ENCODE measurements at places on chromosomes 4 and X.

DNA sequence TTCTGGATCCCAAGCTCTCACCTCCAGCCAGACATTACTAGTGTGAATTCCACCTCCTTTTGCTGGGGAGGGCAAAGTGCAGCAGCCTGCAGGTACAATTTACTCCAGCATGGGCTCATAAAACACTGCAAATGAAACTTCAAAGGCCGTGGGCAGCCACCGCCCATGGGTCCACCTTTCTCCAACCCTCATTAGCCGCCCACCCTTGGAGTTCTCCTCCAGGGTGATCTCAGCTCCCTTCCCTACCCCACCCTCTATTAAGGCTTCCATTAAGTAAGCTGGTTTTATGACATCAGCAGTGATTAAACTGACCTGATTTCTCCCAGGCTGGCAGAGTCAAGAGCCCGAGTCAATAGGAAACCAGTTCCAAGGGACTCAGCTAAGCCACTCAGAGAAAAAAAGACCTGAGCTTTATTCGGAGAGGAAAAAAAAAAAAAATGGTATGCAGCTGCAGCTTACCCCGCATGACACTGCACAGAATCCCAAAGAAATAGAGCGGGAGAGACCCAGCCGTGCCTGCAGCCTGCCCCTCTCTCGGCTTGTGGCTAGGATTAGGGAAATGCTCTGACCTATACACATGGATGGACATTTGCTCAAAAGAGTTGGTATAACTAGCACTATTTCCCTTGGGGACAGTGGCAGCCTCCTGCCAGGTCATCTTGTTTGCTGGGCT lies 319.6 kb downstream of the PTTG2 start:
- DNase-seq = no peak

DNA sequence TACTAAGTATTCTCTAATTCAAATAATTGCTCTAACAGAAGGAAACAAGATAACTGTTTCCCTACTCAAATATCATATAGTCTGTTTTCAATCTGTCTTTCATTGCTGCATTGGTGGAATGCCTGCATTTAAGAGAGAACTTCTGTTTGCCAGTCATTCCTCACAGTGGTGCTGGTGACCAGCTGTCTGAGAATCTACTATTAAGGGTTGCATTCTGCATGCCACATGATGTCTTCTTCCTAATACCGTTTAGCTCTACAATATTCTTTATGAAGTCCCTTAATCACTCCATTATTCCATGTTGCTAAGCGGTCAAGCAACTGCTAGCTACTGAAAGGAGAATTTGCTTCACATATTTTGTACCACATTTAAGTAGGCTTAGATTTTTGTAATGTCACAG lies 167.1 kb upstream of the CENPE start:
- peak; percentile 8 for DNase-seq

GRCh38 chrX:105636667-105637066 lies 185.7 kb upstream of the NRK start:
- no peak for DNase-seq

DNA sequence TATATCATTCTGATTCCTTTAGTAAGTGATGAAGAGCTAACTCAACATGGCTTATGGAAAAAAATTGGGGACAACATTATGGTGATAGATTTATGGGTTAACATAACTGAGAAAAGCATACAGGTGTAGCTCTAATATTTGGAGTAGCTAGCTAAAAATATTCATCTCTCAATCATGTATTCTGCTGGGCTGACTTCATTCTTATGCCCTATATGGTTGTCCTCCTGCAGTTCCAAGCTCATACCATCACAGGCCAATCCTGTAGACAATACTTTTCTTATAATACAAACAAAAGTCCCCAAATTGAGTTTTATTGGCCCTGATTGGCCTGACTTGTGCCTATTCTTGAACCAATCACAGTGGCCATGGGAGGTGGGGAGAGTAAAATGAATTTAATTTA lies 6.7 kb upstream of the FAM241A start:
- no peak for DNase-seq

GRCh38 chr4:169604131-169604900 lies 8.1 kb downstream of the NEK1 start:
- no peak for DNase-seq

GRCh38 chr4:157832596-157832995 lies 340.2 kb downstream of the GASK1B start:
- no peak for DNase-seq

DNA sequence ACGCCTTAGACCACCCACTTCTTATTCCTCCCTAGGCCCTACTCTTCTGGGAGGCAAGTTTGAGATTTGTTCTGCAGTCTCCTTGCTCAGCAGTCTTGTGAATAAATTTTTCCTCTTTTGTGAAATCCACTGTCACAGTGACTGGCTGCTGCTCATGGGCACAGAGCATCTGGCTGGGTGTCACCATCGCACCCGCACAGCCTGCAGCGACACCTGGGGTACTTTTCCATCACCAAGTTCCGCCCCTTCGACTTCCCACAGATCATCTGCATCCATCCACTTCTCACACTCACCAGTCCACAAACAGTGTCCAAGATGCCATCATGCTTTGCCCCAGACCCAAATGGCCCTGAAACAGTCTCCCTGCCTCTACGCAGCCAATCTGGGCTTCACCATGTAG lies 36.4 kb upstream of the AFAP1 start:
- DNase-seq = peak; percentile 35

- DNase-seq = no peak
Measured at GRCh38 chr4:142331646-142332045, 514.5 kb downstream of the INPP4B start.

- DNase-seq = no peak
Measured at GRCh38 chr4:6298035-6298434, 28.4 kb downstream of the WFS1 start.

GRCh38 chr4:75630937-75631329 lies 605 bp upstream of the CDKL2 start:
- DNase-seq = peak; percentile 31

GRCh38 chrX:115889121-115889890 lies 281.2 kb upstream of the AGTR2 start:
- no peak for DNase-seq

- no peak for DNase-seq
Measured at GRCh38 chr4:90960433-90960832, 833.2 kb downstream of the CCSER1 start.

GRCh38 chr4:121192480-121192879 lies 28.4 kb upstream of the TNIP3 start:
- peak; percentile 46 for DNase-seq

- DNase-seq = no peak
Measured at GRCh38 chr4:3416821-3417221, 24.9 kb upstream of the HGFAC start.

- no peak for DNase-seq
Measured at GRCh38 chr4:134320048-134320447, 118.5 kb upstream of the PABPC4L start.

DNA sequence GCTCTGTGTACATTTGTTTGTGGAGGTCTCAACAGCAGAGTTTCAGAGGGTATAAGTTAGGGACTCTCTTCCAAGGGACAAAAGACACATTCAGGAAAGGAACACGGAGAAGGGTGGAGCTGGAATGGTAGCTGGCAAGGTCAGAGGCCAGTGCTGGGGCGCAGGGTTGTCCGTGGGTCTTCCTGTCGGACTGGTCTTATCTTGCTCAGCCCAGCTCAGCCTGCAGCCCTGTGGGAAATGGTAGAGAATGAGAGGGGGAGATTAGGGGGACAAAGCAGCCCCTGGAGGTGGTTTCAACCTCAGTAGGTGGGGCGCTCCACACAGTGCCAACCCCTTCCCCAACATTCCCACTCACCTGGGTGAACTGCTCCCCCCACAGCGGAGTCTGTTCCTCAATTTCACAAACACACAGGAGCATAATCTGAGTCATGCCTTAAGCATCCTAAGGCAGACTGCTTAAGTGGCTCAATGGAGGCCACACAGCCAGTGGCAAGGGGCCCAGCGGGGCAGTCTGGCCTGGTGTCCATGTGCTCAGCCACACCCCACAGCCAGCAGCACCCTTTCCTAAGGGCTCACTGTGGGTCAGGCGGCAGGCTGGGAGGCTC lies 6.9 kb upstream of the HDAC6 start:
- DNase-seq = no peak

GRCh38 chr4:47791965-47792364 lies 45.9 kb downstream of the CORIN start:
- DNase-seq = no peak

- no peak for DNase-seq
Measured at GRCh38 chr4:30952526-30953219, 232.5 kb downstream of the PCDH7 start.

GRCh38 chr4:116926631-116927295 lies 158.6 kb downstream of the TRAM1L1 start:
- DNase-seq = peak; percentile 3

DNA sequence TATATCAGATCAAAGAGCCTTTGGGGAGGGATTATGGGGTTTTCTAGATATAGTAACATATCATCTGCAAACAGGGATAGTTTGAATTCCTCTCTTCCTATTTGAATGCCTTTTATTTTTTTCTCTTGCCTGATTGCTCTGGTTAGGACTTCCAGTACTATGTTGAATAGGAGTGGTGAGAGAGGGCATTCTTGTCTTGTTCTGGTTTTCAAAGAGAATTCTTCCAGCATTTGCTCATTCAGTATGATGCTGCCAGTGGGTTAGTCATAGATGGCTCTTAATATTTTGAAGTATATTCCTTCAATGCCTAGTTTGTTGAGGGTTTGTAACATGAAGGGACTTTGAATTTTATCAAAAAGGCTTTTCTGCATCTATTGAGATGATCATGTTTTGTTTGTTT lies 25.6 kb upstream of the ABCB7 start:
- DNase-seq = no peak

- no peak for DNase-seq
Measured at GRCh38 chr4:150769248-150769647, 187.3 kb downstream of the MAB21L2 start.

GRCh38 chrX:154471839-154472684 lies 7.0 kb downstream of the LAGE3 start:
- no peak for DNase-seq

GRCh38 chrX:72078411-72078810 lies 53.3 kb downstream of the RTL5 start:
- no peak for DNase-seq

DNA sequence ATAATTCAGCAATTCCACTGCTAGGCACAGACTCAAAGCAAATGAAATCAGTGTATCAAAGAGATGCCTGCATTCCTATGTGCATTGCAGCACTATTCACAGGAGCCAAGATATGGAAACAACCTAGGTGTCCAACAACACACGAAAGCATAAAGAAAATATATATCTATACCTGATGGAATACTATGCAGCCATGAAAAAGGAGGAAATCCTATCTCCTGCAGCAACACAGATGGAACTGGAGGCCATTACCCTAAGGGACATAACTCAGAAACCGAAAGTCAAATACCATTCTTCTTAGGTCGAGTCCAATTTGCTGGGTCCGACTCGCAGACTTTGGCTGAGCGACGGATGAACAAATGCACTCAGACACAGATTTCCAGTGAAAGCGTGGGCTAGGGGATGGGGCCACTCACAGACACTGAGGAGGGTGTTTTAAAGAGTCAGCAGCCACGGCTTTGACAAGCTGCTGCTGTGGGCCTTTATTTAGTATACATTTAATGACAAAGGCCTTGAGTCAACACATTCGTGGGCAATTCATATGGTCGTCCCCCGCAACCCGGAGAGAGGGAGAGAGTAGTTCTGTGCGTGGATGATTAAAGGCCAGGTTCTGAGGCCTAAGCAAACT lies 93.8 kb downstream of the DHRSX start:
- no peak for DNase-seq

DNA sequence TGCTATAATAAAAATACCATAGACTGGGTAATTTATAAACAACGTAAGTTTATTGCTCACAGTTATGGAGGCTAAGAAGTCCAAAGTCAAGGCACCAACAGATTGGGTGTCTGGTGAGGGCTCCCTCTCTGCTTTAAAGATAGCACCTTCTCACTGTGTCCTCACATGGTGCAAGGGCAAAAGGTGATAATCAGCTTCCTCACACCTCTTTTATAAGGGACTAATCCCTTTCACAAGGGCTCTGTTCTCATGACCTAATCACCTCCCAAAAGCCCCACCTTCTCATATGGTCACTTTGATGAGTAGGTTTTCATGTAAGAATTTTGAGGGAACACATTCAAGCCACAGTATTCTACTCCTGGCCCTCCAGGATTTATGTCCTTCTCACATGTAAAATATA lies 641.7 kb upstream of the ATOH1 start:
- no peak for DNase-seq

GRCh38 chrX:140439476-140439875 lies 65.4 kb downstream of the SOX3 start:
- DNase-seq = peak; percentile 1

- peak; percentile 52 for DNase-seq
Measured at GRCh38 chrX:10104958-10105658, 51.7 kb upstream of the CLCN4 start.

DNA sequence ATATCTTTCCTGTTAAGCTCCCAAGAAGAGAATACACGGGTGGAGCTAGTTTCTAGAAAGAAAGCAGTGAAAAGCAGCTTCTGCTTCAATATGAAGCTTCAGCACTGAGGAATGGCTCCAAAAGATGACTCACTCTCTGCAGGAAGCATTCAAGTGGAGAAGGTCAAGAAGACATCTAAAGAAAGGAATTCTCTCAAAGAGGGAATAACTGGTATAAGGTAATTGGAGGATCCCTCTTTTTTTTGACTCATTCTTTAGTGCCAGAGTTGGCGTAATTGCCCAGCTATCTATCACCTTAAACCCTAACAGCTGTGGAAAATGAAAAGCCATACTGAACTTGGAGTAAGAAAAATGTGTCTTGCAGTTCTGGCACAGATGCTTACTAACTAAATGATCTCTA lies 3.5 kb downstream of the EDA2R start:
- no peak for DNase-seq

DNA sequence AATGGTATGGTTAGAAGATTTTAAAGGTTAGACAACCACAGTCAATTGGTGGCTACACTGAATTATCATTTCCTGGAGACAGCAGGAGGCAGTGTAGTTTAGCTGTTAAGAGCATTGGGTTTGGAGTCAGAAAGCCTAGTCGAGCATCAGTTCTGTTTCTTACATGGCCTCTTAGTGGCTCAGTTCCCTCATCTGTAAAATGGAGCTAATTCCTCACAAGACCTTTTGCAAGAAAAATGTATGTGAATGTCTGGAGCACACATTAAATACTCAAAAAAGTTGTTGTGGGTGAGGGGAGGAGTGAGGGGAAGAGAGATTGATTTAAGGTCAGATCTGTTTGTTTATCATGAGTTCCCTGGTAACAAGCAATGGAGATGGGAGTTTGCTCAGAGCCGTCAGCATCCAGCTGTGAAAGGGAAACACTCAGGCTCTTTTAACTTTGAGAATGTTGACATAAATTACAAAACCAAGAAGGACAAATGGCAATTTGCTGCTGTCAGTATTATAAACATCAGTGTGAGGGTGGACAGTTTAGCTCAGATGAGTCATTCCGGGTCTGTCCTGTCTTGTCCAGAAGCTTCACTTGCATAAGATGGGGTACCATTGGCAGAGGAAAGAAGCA lies 98.2 kb upstream of the PGRMC2 start:
- DNase-seq = no peak

- DNase-seq = no peak
Measured at GRCh38 chr4:127414951-127415606, 217.7 kb upstream of the INTU start.

DNA sequence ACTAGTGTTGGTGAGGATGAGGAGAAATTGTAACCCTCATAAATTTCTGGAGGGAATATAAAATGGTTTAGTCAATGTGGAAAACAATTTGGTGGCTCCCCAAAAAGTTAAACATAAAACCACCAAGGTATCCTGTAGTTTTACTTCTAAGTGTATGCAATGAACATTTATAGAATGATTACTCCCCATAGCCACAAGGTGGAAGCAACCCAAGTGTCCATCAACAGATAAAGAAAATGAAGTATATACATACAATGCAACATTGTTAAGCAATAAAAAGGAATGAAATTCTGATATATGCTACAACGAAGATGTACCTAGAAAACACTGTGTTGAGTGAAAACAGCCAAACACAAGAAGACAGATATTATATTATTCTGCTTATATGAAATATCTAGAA lies 569.1 kb upstream of the GRID2 start:
- no peak for DNase-seq
